ENCODE measurements at places on chromosomes 7 and 10.

GRCh38 chr10:61900829-61901792 is at the start of gene ARID5B:
TSS of gene ARID5B (plus strand) at chr10:61901699. CDS start at chr10:61901710, 11 bp downstream.
- H3K36me3 ChIP-seq = no peaks in the 10 kb centered on the region
- DNase-seq = peak; percentile 83
- peaks cover 37% of the 10 kb centered on the region for H3K4me1 ChIP-seq
- peak within 1 kb of the TSS; percentile 98 for H3K4me3 ChIP-seq
- no peaks in the 10 kb centered on the region for H3K27me3 ChIP-seq
- peak within 1 kb of the TSS; percentile 77 for H3K27ac ChIP-seq

DNA sequence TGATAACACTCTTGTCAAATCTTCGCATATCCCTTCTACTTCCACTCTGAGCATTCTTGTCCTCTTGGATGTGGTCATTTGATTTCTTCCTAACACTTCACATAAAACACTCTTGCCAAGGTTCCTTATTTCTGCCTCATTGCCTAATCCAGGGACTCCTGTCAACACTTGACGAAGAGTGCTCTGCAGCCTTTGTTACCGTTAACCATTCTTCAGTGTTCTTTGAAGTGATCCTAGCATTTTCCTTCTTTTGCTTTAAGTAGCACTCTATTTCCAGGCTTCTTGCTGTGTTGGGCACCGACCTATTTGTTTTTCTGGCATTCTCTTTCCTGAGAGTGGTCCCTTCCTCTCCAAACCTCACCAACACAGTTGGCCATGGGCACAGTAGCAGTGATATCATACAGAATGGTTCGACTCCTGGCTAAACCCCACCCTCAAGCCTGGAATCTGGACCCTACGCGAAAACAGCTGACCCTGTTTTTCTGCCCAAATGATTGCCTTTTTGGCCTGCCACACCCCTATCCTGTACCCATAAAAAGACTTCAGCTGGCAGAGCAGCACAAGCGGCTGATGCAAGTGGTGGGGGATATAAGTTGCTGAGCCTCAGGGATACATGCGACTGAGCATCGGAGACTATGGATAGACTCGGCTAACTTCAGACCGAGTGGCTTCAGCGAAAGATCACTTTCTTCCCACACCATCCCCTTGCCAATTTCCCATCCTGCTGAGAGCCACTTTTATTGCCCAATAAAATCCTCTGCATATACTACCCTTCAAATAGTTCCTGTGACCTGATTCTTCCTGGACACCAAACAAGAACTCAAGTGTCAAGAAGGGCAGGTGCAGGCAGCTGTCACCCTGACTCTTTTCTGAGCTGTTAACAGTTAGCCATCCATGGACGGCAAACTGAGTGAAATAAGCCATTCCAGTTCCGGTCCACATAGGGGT is 820.6 kb downstream of the CCSER2 start:
- DNase-seq = no peak
- H3K27me3 ChIP-seq = no peaks in the 10 kb centered on the region
- no peak overlapping the region for H3K4me3 ChIP-seq
- no peak overlapping the region for H3K27ac ChIP-seq

GRCh38 chr10:21513405-21513788 is 12.1 kb downstream of the SKIDA1 start:
- H3K27ac ChIP-seq = no peak overlapping the region
- H3K27me3 ChIP-seq = no peaks in the 10 kb centered on the region
- no peak for DNase-seq
- no peak overlapping the region for H3K4me3 ChIP-seq
- no peaks in the 10 kb centered on the region for H3K36me3 ChIP-seq

- H3K27me3 ChIP-seq = no peaks in the 10 kb centered on the region
- no peaks in the 10 kb centered on the region for H3K36me3 ChIP-seq
- no peak overlapping the region for H3K27ac ChIP-seq
- H3K4me3 ChIP-seq = no peak overlapping the region
Measured at GRCh38 chr10:33537066-33537465, 202.6 kb upstream of the NRP1 start.

- DNase-seq = no peak
- no peaks in the 10 kb centered on the region for H3K27me3 ChIP-seq
- peaks cover 9% of the 10 kb centered on the region for H3K4me1 ChIP-seq
Measured at GRCh38 chr7:47490501-47491265, 91.2 kb downstream of the TNS3 start.

DNA sequence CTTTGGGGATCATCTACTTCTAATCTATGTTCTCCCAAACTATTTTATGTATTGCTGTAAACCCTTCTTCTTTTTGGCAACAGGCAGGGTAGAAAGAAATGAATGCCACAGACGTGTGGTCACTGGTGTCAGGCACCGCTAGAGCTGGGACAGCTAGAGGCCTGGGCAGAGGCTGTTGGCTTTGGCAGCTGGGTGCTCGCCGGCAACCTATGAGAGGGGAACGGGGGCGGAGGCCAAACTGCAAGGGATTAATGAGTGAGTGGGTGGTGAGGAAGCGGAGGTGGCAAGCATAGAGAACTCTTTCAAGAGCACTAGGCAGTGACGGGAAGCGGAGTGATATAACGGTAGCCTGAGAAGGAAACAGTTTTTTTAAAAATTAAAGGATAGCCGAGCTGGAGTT is 78.5 kb downstream of the CREB5 start:
- DNase-seq = no peak
- no peaks in the 10 kb centered on the region for H3K36me3 ChIP-seq
- no peak overlapping the region for H3K4me3 ChIP-seq
- H3K4me1 ChIP-seq = peaks cover 4% of the 10 kb centered on the region

GRCh38 chr10:109432281-109432680 is 491.0 kb downstream of the XPNPEP1 start:
- H3K27ac ChIP-seq = no peak overlapping the region
- DNase-seq = no peak
- H3K36me3 ChIP-seq = no peaks in the 10 kb centered on the region

- no peaks in the 10 kb centered on the region for H3K36me3 ChIP-seq
- H3K27ac ChIP-seq = no peak overlapping the region
- H3K4me1 ChIP-seq = no peaks in the 10 kb centered on the region
- no peak overlapping the region for H3K4me3 ChIP-seq
Measured at GRCh38 chr7:53602817-53603418, 567.5 kb downstream of the POM121L12 start.

- H3K27me3 ChIP-seq = no peaks in the 10 kb centered on the region
- no peak overlapping the region for H3K4me3 ChIP-seq
- peak overlapping the region; percentile 20 for H3K27ac ChIP-seq
- H3K4me1 ChIP-seq = peaks cover 23% of the 10 kb centered on the region
- H3K36me3 ChIP-seq = no peaks in the 10 kb centered on the region
Measured at GRCh38 chr7:135499818-135500217, 10.1 kb downstream of the CNOT4 start.

- H3K27me3 ChIP-seq = peaks cover 4% of the 10 kb centered on the region
- H3K36me3 ChIP-seq = no peaks in the 10 kb centered on the region
- H3K4me1 ChIP-seq = no peaks in the 10 kb centered on the region
- no peak overlapping the region for H3K27ac ChIP-seq
- DNase-seq = no peak
Measured at GRCh38 chr10:14812271-14812670, 25.6 kb downstream of the CDNF start.

- H3K27me3 ChIP-seq = no peaks in the 10 kb centered on the region
- H3K4me3 ChIP-seq = peak overlapping the region; percentile 38
- H3K4me1 ChIP-seq = peaks cover 26% of the 10 kb centered on the region
- H3K36me3 ChIP-seq = no peaks in the 10 kb centered on the region
- peak overlapping the region; percentile 57 for H3K27ac ChIP-seq
Measured at GRCh38 chr10:119219871-119220270, 12.5 kb downstream of the GRK5 start.

DNA sequence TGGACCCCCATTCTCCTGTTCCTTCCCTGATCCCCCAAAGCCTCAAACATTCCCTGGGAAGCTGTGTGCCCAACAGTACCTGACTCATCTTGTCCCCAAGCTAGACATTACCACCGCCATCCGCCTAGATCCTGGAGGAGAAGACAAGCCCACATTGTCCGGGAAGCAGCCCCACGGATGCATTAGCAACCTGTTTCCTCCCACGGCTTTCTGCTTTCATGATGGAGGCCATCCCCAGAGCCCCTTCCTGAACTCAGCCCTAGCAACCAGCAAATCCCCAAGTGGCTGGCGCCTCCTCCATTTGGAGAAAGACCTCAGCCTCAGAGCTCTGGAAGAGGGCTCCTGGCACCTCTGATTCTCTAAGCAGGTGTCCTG is 2.3 kb upstream of the SLC29A3 start:
- no peak for DNase-seq
- H3K4me3 ChIP-seq = no peak overlapping the region
- no peaks in the 10 kb centered on the region for H3K27me3 ChIP-seq
- no peaks in the 10 kb centered on the region for H3K36me3 ChIP-seq
- no peak overlapping the region for H3K27ac ChIP-seq
